ENCODE measurements at places on chromosomes 13 and 19.

DNA sequence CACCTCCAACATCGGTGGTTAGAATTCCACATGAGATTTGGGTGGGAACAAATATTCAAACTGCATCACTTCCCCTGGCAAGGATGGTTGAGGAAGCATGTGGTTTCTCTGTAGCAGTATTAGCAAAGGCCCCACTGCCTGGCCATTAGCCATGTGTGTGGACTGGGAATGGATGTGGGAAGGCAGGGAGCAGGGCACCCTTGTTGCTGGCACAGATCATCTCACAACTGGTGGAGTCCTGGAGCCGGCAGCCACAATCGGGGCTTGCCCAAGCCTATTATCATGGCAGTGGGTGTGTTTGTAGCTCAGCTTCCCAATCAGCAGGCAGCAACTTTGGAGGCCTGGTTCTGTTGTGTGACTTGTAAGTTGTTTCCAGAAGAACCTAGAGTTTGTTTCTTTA lies 391.9 kb downstream of the DLEU7 start:
- no peak for DNase-seq

DNA sequence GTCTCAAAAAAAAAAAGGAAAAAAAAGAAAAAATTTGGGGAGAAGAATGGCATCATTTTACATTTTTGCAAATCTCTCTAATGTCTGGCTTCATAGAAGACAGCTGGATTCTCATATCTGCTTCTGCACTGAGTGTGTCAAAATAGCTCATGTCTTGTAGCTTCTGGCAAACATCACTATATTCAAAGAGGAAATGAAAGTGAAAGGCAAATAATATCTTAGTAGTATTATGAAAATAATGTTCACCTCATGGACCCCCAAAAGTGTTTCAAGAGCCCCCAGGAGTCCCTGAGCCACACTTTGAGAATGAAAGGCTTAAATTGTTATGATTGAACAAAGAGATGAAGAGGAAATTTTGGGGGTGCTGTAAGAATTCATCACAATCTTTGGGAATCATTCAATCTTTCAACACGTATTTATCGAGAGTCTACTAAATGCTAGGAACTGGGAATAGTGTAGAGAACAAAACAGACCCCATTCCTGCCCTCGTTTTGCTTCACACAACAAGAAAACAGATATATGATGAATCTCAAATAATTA lies 1.2 kb upstream of the SLC6A16 start:
- DNase-seq = no peak

DNA sequence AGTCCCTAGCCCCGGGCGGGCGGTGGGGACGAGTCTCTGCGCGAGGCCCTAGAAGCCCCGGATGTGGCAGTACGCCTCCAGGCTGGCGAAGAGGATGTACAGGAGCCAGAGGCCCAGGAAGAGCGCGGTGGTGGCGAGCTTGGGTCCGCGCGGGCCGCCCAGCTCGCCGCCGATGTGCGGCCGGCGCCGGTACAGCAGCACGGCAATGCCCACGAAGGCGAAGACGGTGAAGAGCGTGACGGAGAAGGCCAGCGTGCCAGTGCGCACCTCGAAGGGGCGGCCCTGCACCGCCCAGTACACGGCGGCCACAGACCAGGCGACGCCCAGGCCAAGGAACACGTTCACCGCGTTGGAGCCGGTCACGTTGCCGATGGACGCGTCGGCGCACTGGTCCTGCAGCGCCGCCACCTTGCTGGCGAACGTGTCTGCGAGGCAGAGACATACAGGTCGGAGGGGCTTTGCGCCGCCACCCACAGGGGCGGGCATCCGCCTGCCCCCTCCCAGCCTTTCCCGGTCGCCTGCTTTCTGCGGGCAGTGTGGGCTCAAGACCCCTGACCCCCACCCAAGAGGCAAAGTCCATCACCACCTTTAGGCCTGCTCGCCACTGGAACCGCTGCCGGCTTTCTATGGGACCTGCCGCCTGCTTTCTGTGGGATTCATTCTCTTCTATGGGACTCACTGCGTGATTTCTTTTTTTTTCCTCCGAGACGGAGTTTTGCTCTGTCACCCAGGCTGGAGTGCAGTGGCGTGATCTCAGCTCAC lies 10.9 kb upstream of the MEIS3 start:
- no peak for DNase-seq

GRCh38 chr13:27493981-27494380 lies 43.6 kb upstream of the MTIF3 start:
- DNase-seq = no peak

- no peak for DNase-seq
These were observed 271.4 kb downstream of the NALCN start for GRCh38 chr13:101144808-101145419.

- no peak for DNase-seq
These were observed 357.4 kb downstream of the TDRD3 start for GRCh38 chr13:60754211-60755090.

DNA sequence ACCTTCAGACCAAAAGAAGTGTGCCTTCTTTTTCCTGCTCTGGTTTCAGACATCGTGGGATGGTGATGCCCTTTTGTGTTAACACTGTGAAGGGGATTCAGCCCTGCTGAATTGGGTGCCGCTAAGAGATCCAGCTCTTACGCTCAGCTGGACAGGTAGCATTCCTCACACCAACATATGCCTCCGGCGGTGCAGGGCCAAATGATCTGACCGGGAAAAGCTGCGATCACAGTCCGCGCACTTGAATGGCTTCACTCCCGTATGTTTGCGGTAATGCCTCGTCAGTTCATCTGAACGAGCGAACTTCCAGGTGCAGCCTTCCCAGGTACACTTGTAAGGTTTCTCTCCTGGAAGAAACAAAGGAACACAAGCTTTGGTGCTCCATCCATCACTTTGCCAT lies 438.9 kb downstream of the KLF12 start:
- DNase-seq = no peak

- no peak for DNase-seq
These were observed 40.7 kb upstream of the SPATA13 start for GRCh38 chr13:24119626-24120508.

GRCh38 chr19:43675269-43675879 lies 5.4 kb upstream of the PLAUR start:
- no peak for DNase-seq

GRCh38 chr19:28393574-28394336 lies 819.2 kb downstream of the UQCRFS1 start:
- no peak for DNase-seq

GRCh38 chr13:73109969-73110368 lies 51.2 kb downstream of the KLF5 start:
- no peak for DNase-seq

DNA sequence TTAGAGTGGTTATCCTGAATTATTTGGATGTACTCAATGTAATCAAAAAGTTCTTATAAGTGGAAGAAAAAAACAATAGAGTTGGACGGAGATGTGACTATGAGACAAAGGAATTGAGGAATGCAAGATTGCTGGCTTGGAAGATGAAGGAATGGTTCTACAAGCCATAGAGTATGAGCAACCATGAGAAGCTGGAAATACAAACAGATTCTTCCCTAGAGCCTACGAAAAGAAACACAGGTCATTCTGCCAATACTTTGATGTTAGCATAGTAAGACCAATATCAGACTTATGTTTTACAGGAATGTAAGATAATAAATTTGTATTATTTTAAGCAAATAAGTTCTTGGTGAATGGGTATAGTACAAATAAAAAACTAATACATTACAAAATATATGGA lies 249.2 kb downstream of the DIAPH3 start:
- no peak for DNase-seq

- no peak for DNase-seq
These were observed 53.2 kb upstream of the TEX29 start for GRCh38 chr13:111267205-111267604.

DNA sequence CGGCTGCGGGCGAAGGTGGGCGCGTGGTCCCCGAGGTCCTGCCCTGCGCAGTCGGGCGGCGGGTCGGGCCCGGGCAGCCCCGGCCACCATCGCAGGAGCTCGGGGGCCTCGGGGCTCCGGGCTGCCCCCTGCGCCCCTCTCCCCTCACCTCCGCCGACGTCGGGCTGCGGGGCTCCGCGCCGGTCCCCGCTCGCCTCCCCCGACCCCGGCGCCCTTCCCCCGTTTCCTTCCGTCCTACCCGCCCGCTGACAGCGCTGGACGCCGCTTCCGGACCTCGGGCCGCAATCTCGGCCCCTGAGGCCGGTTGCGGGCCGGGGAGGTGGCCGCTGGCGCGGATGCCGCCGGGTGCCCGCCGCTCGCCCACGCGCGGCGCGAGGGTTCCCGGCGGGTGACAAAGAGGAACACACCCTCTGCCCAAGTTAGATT lies 720 bp downstream of the FARP1 start:
- no peak for DNase-seq

DNA sequence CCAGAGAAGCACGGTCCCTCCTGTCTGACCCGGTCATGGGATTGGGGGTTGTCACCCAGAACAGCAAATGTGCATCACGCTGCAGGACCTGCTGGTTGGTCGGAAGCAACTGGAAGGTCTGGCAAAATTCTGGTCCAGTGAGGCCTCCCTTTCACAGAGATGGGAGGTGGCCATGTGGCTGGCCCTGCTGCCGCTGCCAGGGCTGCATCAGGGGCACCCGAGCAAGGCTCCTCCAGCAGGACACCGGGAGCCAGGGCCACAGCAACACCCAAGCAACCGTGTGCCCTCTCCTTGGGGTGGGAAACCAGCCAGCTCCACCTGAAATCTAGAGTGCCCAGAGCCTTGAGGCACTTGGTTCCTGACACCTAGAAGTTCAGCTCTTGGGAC lies 11.5 kb upstream of the GAS6 start:
- DNase-seq = no peak

GRCh38 chr13:102862624-102863210 lies 16.9 kb downstream of the ERCC5 start:
- DNase-seq = no peak

DNA sequence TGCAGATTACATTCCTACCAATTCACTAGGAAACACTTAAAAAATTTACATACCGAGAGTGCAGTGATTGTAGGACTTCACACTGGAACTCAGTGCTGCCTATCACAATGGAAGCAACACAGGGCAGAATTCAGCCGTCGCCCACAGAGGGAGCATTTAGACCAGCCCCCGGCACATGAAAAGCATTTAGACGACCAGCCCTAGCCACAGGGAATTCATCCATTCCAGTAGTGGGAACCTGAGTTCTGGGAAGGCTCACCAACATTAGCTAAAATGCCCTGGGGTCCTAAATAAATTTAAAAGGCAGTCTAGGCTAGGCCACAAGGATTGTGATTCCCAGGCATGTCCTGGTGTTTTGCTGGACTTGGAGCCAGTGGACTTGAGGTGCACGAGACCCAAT lies 155.2 kb downstream of the LIG4 start:
- DNase-seq = no peak

DNA sequence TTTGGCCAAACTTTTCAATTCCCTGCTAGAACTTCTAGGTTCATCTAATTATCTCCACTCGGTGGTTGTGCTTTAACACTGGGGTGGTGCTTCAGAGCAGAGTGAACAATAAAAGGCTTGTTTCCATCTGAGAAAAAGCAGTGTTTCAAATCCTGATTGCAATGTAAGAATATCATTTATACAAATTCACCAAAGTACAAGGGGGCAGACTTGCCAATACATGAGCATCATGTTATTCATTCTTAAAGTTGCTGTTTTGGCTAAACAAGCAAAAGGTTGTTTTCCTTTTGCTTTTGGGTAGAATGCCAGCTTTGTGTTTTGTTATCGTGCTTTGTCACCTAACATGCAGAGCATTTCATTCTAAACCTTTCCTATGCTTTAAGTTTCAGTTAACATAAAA lies 78.5 kb upstream of the UBAC2 start:
- DNase-seq = no peak

DNA sequence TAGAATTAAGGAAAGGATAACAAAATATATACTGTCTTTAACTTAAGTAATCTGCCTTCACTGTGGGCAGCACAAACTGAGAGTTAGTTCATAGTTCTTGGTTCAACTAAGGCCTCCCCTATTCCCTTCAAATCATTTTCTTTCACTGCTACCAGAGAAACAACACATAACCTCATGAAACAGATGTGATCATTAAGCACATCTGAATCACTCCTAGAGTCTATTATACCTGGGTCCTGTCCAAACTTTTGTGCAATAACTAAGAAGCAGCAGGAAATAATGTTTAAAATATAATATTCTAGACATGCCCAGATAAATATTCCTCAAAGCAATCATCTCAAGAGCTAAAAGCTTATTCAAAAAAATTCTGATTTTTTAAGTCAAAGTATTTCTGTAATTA lies 62.9 kb downstream of the ZC3H13 start:
- DNase-seq = no peak

DNA sequence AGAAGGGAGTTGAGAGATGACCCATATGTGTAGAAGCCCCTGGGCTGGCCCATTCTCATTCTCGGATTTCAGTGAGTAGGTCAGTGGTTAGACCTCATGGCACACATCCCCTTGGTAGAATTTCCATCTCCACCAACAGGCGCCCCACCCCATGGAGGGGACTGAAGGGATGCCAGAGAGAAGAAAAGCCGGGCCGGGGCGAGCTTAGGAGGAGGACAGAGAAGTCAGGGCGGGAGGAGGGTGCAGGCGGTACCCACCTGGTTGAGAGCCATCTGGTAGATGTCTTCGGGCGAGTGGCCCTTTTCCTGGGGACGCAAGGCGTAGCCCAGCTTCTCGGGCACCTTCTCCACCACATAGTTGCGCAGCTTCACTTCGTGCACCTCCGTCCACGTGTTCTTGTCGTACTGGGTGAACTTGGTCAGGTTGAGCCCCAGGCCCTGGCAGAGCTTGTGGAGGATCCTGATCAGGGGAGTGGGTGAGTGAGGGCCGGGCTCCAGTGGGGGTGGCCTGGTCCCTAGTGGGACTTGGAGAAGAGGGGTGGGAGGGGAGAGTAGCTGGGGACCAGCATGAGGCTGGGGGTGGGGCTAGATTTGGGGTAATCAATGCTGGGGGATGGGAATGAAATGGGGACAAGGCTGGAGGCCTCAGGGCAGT lies 2.5 kb downstream of the IL4I1 start:
- no peak for DNase-seq

- no peak for DNase-seq
These were observed 282.2 kb downstream of the SLITRK5 start for GRCh38 chr13:87953381-87953780.

GRCh38 chr19:18428173-18428786 lies 9.1 kb downstream of the SSBP4 start:
- no peak for DNase-seq

Measured in thoracic aorta (tissue), 2 donors.